ENCODE measurements at places on chromosomes 4 and X. TPM values are rescaled to one million over a fixed set of nuclear protein-coding genes. Genes with fewer than 3 reads are reported as not detected.

MED14 gene
- 49.5 TPM for total RNA-seq

CT45A1 gene
- total RNA-seq, result not detected

PDGFC gene
- not detected for total RNA-seq

- no peak for DNase-seq
- H3K27ac ChIP-seq, result no peak overlapping the region
- H3K4me3 ChIP-seq, result no peak overlapping the region
- H3K27me3 ChIP-seq, result no peaks in the 10 kb centered on the region
- no peaks in the 10 kb centered on the region for H3K4me1 ChIP-seq
Observed at GRCh38 chr4:139969635-139970266, 184.2 kb downstream of the MAML3 start.

DNA sequence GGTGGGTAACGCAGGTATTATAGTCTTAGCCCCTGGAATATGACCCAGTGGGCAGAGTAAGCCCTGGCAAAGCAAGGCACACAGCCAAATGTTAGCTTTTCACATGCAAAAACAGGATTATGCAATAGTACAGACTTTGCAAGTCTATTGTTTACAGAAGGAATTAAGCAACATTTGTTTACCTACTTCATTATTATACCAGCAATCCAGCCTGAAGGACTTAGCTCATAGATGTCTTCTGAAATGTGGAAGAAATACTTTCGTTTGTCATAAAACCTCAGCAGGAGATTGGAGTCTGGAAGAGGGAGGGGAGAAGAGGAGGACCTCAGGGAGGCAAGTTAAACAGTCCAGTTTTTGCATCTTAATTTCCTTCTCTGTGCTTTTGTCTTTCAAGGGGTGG, 226.7 kb upstream of the CENPE start:
- H3K4me1 ChIP-seq, result no peaks in the 10 kb centered on the region
- no peak overlapping the region for H3K27ac ChIP-seq
- DNase-seq, result no peak
- no peaks in the 10 kb centered on the region for H3K36me3 ChIP-seq
- no peak overlapping the region for H3K4me3 ChIP-seq

DNA sequence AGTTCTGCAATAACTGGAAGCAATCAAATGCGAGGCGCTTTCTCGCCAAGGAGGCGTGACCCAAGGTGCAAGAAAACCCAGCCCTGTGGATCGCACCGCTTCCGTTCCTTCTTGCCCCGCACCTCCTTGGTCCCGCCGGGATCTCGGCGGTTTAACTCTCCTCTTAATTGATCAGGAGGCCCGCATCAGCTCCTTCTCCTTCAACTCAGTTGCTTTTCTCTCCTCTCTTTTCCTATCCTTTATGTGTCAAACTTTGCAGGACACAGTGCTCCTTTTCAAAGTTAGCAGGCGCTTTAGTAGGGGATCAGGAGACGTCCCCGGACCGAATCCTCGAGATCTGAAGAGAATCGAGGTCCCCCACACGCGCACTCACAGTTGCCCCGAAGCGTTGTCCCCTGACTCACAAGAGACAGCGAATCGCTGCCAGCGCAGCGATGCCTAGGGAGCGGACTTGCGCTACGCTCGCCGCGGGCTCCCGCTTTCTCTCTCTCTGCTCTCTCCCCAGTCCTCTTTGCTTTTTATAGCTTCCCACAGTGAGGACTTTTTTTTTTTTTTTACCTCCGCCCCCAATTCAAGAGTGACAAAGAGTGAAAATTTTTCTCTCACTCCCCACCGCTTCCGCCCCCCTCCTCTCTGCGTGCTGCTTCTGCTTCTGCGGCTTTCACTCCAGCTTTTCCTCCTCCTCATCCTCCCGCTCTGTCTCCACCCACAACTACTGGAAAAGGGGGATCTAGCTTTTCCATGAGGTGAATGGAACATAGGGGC, at the start of gene DKK2:
DKK2 (minus strand) TSS at position 495 of the 765 bp plus-strand sequence. CDS start 722 bp downstream, outside the sequence.
- H3K4me1 ChIP-seq, result no peaks in the 10 kb centered on the region
- H3K4me3 ChIP-seq, result no peak within 1 kb of the TSS
- no peak within 1 kb of the TSS for H3K27ac ChIP-seq
- H3K27me3 ChIP-seq, result no peaks in the 10 kb centered on the region
- no peaks in the 10 kb centered on the region for H3K36me3 ChIP-seq

DNA sequence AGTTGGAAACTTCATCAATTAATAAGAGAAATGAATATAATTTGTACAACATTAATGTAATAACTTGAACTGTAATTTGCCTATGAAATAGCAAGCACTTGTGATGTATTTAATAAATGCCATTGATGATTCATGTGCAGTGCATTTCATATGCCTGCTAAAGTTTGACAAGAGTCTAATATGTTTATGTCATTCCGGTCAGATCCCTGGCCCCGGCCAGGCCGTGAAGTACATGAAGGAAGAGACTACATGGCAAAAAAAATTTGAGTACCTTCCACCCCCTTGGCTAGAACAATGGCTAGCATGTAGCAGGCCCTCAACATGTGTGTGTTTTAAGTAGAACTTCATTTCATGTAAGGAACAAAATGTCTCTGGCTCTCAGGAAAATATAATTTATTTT, 161.3 kb downstream of the ATP10D start:
- H3K27me3 ChIP-seq, result peaks cover 4% of the 10 kb centered on the region
- no peak overlapping the region for H3K4me3 ChIP-seq
- no peak for DNase-seq
- H3K4me1 ChIP-seq, result no peaks in the 10 kb centered on the region
- H3K36me3 ChIP-seq, result no peaks in the 10 kb centered on the region
- H3K27ac ChIP-seq, result no peak overlapping the region
